ENCODE measurements at places on chromosomes 6 and 20.

DNA sequence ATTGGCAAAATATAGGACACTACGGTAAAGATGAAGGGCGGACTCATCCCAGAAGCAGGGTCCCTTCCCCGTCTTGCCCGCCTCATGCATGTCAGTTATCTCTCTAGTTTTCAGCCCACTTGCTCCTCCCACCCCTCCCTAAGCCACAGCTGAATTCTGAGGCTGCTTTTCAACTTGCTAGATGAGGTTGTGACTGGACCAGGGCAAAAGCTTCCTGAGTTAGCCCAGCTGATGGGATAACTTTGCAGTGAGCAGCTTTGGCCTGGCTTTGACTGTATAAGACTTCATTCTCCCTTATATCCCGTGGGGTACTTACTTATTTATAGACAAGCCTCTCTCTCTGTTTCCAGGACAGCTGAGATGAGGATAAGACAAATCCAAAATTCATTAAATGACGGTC, 23.2 kb downstream of the GHRH start:
- no peak for DNase-seq

- DNase-seq = no peak
These were observed 5.2 kb downstream of the EBF4 start for GRCh38 chr20:2697768-2698167.

DNA sequence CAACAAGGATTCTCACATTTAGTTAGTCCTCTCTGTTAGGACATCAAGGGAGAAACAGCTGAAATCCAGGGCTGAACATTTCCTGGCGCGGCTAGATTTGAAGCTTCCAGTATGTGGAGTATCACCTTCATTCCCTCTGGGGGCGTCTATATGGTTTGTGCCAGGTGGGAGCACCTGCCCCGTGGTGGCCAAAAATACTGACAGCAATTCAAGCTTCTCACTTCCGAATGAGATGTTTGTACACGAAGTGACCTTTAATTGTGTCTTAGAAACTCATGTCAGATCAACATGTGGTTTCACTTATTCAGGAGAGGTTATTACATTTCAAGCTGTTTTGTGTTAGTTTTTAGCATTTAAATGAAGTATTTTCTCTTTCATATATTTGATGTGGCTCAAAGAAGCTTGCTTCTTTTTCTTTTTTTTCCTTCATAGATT, 67.3 kb upstream of the ZNF217 start:
- peak; percentile 15 for DNase-seq

DNA sequence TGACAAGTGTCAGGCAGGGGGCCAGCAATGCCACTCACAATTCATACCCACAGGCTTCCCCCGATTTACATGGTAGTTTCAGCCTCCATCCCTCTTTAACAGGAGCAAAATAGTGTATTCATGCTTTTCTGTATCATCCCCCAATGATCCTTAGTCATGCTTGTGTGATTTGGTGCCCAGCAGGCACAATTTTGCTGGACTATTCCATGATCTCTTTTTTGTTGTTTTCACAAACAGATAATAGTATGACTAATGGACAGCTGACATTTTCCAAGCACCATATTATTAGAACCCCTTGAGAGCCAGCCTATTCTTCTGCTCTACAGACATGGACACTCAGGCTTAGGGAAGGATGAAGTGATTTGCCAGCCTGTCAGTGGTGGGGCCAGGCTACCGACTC, 128.2 kb upstream of the RIPOR2 start:
- DNase-seq = no peak

DNA sequence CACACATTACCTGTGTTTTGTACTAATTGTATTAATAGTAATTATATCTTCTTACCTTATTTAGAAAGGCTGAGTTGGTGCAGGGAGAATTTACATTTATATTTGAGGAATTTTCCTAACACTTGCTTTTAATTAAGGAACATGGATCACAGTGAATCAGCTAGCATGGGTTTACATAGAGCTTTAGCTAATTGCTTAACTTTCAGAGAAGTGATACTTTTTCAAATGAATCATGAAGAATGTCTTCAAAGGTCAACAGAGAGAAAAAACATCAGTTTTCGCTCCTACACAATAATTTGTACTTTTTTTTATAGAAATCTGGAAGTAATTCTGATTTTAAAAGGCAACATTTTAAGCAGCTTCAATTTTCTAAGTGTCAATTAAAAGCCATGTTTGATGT, 195.0 kb upstream of the HEY2 start:
- no peak for DNase-seq

DNA sequence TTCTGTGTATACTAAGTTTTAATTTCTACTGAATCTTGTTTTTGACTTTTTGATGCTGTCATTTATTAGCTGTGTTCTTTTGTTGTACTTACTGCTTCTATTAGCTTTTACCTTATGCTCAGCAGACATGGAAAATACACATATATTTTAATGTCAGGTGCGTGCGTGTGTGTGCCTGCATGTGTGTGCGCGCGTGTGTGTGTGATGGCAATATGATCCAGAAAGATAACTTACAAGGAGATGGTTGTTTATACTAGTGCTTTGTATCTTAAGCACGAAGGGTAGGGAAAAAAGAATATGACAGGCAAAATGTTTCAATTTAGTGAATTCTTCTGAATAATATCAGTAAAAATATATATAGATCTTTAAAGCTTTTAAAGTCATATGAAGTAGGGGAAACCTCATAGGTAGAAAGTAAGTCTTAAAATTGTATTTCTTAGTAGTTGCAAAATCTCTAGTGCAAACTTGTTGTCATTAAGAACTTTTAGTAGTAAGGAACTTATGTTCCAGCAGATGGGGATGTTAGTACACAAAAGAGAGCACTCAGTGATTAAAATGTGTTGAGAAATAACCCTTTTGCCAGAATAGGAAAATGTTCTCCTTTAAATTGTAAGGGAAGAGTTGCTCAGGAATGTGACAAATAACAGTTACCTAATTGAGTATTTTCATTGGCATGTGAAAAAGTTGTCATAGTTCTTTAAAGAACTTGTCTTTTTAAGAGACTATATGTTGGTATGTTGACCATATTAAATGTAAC, 13.2 kb downstream of the QKI start:
- DNase-seq = no peak

GRCh38 chr6:113178349-113178748, 678.8 kb upstream of the MARCKS start:
- DNase-seq = no peak

DNA sequence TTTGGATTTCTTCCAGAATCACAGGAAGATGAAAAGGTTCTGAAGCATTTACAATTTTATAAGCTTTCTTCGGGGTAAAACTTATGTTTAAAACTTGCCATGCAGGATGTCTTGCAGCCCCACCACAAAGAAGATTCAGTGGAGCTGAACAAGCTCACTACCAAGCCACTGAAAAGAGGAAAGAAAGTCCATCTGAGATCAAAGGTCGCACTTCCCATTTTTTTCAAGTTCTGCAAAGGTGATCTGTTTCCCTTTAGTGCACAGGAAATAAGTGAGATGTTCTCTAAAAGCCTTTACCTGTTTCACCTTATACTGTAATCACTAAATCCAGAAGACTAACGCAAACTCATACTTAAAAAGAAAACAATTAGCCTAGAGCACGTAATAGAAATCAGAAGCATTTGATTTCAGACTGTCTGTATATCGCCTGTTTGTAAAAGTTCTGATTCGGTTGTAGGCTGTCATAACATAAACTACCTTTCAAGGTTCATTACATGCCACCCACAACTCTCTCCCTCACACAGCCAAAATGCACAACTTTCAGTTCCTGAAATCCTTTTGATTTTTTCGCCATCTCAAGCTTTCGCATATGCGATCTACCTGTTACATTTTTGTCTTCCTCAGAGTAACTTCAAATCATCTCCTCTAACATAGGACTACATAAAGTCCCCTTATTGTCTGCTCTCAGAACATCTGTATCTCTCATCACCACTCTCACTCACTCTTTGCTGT, 1.8 kb downstream of the ECHDC1 start:
- DNase-seq = no peak

GRCh38 chr6:166197361-166197760, 29.7 kb upstream of the TBXT start:
- DNase-seq = peak; percentile 74

- no peak for DNase-seq
These were observed 43.9 kb upstream of the QKI start for GRCh38 chr6:163370464-163371117.

DNA sequence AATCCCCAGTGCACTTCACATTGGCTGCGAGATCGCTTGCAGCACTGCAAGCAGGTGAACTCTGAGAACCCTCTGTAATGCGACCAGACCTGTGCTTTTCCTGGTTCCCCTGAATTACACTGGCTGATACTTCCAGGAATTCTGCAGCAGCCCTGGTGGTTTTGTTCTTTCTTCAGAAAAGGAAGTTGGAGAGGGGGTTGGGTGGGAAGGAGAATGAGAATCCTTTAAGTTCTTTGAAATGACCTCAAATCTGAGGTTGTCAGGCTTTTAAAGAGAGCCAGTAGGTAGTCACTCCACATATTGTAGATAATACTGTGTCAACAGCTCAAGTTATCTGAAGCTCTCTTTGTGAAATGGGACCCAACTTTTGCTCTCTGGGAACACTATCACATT, 62.4 kb downstream of the GCNT2 start:
- no peak for DNase-seq

GRCh38 chr6:149823013-149823412, 41.1 kb downstream of the LRP11 start:
- no peak for DNase-seq

DNA sequence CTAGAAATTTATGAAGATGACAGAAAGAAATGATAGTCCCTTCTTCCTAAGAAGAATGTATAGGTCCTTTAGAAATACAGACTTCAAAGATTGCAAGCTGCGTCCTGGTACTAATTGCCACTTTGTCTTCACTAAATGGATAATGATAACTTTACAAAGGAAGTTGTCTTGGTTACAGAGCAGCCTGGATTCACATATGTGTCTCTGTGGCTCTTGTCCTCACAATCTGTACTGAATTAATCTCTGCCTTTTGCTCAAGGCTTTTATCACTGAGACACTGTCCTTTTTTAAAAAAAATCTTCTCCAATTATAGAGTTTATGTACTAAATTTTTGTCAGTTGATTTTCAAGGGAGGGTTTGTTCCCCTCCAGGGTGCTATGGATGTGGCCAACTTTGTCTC, 17.5 kb upstream of the MRAP2 start:
- DNase-seq = no peak

- DNase-seq = no peak
These were observed 38.4 kb downstream of the BMP5 start for GRCh38 chr6:55836945-55837344.

DNA sequence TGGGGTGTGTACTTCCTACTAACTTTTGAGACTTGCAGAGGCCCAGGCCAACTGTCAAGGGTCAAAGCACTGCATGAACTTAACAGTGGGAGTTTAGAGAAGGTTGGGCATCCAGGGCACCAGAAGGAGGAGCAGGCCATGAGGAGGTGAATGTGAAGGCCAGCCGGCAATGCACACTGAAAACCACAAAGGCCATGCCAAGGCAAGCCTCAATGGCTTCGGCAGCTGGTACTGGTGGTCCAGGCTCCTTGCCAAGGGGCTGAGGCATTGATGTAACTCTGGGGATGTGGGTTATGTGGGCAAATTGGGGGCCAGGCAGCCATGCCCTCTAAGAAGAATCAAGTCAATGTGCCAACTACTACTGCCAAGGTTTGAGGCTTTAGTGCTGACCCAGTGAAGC, 222.4 kb downstream of the UNC5CL start:
- no peak for DNase-seq

DNA sequence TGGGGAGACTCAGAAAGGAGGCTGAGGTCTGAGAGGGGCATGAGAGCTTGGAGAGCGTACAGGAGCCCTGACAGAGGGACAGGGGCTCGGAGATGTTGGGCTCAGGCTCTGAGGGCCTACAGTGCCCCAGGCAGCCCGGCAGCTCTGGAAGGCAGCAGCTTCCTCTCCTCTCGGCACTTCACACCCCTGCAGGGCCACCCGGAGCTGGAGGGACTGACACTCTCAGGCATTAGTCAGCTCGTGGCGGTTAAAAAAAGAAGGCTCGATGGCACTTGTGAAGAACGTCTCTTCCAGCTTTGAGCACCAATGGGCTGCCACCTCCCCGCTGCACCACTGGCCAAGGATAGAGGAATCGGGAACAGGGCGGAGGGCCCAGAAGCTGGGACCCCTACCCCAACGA, 62.6 kb upstream of the SIRPA start:
- peak; percentile 70 for DNase-seq

GRCh38 chr20:57940868-57941522, 231.2 kb upstream of the PMEPA1 start:
- no peak for DNase-seq

GRCh38 chr6:108587258-108588059, 26.7 kb downstream of the FOXO3 start:
- no peak for DNase-seq

DNA sequence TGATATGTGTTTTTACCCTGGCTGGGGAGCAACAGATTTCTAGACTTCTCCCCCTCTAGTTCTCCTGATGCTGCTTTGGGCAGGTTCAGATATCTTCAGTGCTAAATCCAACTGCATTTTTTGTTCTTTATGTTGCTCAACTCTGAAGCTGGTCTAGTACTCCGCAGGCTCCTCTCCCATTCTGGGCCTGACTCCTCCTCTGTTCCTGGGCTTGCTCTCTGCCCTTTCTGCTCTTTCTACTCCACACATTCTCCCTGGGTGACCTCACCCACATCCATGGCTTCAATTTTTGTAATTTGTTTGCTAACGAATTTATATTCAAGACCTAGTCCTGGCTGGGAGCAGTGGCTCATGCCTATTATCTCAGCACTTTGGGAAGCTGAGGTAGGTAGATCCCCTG, 6.4 kb downstream of the FYN start:
- DNase-seq = no peak

DNA sequence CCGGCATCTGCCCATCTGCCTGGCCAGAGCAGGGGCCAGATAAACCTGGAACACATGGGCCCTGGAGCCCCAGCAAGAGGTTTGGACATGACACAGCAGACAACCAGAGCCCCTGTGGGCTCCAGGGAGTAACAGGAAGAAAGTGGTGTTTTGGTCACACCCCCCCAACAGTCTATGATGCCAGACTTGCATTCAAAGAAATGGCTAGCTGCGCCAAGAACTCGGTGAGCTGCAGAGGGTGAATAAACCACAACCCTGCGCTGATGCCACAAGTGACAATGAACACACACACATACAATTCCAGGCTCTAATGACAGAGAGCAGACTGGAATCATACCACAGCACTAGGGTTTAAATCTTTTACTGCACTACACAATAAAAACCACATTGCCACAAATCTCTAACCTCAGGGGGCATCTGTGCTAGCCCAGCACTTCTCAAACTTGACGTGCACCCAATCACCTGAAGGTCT, 34.0 kb downstream of the TRERF1 start:
- no peak for DNase-seq

GRCh38 chr6:28107506-28107905, 16.9 kb upstream of the ZSCAN16 start:
- DNase-seq = no peak

- DNase-seq = no peak
These were observed 182.4 kb upstream of the QKI start for GRCh38 chr6:163232015-163232523.

- DNase-seq = no peak
These were observed 20.0 kb upstream of the TXLNB start for GRCh38 chr6:139311831-139312230.
